ENCODE measurements at places on chromosomes 3 and 15. TPM values are rescaled to one million over a fixed set of nuclear protein-coding genes. Genes with fewer than 3 reads are reported as not detected.

POPDC2 gene
- total RNA-seq: 2.1 TPM

SLCO3A1 gene
- 18.1 TPM for total RNA-seq

DNA sequence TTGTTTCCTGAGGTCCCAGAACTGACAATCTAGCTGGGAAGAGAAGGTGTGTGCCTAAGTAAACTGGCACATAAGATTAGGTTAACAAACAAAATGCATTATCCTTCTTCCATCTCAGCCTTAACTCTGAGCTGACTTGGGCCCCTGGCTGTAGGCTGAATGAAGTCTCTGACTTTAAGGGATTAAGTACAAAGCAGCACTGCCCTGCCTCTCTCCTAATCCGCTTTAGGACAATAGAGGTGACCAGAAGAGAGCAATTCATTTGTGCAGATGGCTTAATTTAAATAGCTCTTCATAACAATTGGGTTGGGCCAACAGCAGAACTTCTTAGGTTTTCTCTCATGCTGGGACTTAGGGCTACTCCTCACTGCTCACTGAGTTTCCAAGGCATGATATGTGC, 181.6 kb upstream of the SOX14 start:
- DNase-seq: no peak

DNA sequence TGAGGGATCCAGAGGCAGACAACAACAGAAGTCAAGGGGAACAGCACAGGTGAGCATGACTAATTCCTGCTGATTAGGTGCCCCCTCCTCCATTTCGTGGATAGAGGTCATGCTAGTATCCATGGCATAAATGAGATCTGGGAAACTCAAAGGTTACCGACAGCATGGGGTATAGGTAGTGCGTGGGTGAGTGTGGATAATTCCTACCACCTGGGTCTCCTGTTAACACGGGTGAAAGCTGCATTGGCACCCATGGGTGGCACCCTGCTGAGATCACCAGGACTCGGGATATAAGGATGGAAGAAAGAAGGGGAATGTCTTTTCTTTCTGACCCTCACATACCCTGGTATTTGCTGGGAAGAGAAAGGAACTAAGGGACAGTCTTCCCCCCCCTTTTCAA, 14.4 kb upstream of the CHST2 start:
- no peak for DNase-seq

CELF6 gene
- 2.7 TPM for total RNA-seq

FOXB1 gene
- total RNA-seq: not detected

NANOGP8 gene
- not detected for total RNA-seq
